GM12892 (cell line): ENCODE measurements at places on chromosomes 4 and X.

DNA sequence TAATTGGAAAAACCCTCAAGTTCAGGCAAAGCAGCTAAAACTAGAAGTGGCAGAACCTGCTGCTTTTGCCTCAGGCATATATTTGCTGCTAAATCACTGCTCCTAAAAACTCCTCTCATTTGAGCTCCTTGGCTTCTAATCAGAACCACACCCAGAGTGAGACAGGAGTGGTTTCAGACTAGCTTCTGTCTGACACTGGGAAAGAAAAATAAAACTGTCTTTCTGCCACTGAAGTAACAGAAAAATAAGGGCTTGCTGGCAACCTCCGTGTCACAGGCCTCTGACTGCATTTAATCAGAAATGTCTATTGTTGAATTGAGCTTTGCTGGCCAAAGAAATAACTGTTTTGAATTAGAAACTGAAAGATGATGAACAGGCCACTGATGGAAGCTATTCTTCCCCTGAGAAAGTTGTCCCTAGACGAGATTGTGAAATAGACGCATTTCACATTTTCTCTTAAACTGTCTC lies 52.1 kb upstream of the RAP2C start:
- DNase-seq, result no peak

GRCh38 chr4:8048856-8049676 lies 109.4 kb upstream of the AFAP1 start:
- no peak for DNase-seq

- DNase-seq, result no peak
These were observed 36.6 kb downstream of the RASSF6 start for GRCh38 chr4:73583666-73584065.

DNA sequence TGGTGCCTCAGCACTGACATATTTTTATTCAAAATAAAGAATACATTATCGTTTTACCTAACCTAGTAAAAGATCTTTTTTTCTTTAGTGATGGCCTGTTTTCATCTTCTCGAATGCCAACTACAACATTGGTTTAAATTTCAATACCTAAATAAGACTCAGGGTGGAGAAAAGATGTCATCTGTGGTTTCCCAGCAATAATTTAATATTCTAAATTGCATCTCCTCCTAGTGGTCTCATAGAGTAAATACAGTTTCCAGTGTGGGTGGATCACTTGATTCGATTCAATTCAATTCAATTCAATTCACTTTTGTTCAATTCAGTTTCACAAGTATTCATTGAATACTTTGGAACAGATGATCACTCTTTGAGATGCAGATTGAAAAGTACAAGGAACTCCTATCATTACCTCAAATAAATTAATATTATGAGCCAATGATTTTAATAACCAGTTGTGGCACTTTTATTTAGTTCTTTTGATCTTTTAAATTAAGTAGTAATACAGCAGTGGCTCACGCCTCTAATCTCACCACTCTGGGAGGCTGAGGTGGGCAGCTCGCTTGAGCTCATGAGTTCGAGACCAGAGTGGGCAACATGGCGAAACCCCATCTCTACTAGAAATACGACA lies 427.2 kb downstream of the FAT4 start:
- DNase-seq, result no peak

DNA sequence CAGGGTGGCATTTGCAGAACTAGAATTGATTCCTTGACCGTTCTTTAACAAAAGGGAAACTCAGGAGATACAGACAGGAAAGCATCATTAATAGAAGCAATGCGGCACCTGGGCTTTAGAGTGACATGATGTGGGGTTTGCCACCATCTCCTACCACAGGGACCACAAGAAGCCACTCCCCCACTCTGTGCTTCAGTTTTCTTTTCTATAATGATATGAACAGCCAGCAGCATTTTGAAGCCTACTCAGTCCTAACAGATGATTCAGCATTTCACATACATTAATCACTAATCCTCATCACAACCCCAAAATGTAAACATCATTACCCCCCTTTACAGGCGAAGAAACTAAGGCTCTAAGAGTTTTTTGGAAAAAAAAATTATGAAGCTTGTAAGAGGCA lies 22.9 kb downstream of the CCDC149 start:
- no peak for DNase-seq

DNA sequence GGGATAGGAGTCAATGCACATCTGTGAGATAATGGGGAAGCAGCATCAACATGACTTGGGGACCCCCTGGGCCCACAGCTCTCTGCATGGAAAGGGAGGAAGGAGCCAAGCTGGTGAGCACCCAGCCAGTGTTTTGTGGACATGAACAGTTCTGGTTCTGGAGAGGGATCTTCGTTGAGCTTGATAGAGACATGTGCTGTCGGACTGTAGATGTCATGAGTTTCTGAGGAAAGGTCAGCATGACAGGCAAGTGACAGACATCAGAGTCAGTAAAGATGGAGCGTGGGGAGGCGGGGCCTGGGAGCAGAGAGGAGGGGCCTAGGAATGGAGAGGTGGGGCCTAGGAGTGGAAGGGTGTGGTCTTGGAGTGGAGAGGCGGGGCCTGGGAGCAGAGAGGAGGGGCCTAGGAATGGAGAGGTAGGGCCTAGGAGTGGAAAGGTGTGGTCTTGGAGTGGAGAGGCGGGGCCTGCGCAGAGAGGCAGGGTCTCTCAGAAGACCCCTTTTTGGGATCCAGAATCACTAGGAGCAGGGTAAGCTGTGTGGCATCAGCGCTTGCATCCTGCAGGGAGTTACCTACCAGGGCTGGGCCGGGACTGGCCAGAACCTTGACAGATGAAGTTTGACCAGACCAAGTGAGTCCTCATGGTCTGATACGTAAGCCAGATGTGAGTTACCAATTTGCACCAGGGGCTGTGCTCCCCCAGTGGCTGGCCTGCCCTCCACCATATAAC lies 33.7 kb downstream of the PIGG start:
- DNase-seq, result no peak

- no peak for DNase-seq
These were observed 179.3 kb upstream of the MBNL3 start for GRCh38 chrX:132668178-132668577.

DNA sequence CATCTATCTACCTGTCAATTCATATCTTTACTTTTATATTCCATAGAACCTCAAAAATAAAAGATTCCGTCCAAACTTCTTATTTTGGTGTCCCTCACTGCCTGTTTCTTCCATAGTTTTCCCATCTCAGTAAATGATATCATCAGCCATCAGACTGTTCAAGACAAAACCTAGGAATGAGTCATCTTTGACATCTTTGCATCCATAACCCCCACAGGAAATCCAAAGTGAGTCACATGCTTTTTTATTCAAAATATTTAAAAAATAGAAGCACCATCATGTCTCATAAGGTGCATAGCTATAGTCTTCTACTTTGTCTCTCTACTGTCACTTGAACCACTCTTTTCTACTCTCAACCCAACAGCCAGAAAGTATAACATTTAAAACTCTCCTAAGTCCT lies 29.9 kb upstream of the CXXC4 start:
- no peak for DNase-seq

DNA sequence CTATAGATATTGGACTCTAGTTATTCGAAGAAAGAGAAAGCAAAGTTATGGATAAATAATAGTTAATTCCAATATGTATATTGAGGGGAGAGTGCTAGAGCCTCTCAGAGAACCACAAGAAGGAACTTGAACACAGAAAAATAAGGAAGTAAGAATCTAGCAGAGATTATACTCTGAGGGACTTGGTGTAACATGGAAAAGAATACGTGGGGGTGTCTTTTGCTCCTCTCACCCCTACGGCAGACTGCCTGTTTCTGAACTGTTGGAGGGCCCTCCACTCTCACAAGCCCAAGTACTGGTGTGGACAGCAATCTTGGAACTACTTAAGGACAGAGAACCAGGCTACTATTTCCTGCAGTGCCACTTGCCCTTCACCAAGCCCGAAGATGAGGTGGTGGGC lies 1174.4 kb upstream of the PCDH10 start:
- DNase-seq, result no peak

DNA sequence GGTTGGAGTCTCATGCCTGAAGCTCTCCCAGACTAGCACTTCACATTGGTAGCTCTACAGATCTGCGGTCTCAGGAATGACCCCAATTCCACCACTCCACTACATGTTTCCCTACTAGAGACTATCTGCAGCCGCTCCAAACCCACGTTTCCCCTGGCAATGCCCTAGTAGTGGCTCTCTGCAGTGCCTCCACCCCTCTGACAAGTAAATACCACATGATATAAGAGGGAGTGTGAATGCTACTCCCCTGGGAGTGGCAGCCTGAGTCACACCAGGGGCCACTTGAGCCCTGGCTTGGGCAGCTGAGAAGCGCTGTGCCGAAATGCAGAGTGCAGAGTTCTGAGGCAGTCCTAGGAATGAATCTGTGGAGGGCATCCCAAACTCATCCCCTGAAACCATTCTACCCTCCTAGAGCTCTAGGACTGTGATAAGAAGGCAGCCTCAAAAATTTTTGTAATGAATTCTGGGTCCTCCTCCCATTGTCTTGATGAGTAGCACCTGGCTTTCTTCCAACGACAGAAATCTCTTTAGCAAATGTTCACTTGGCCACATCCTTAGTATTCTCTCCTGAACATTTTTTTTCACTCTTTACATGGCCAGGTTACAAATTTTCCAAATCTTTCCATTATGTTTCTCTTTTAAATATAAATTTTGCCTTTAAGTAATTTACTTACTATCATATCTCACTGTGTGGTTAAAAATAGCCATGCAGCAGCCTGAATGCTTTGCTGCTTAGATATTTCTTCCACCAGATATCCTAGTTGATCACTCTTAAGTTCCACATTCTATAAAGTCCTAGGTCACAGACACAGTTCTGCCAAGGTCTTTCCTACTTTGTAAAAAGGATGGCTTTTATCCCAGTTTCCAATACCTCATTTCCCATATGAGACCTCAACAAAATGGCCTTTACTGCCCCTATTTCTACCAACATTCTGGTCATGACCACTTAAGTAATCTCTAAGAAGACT lies 160.2 kb upstream of the CPEB2 start:
- DNase-seq, result no peak

- no peak for DNase-seq
These were observed 247.0 kb upstream of the TTC29 start for GRCh38 chr4:147192679-147193078.

GRCh38 chr4:153418121-153418520 lies 48.0 kb upstream of the TMEM131L start:
- DNase-seq, result no peak

DNA sequence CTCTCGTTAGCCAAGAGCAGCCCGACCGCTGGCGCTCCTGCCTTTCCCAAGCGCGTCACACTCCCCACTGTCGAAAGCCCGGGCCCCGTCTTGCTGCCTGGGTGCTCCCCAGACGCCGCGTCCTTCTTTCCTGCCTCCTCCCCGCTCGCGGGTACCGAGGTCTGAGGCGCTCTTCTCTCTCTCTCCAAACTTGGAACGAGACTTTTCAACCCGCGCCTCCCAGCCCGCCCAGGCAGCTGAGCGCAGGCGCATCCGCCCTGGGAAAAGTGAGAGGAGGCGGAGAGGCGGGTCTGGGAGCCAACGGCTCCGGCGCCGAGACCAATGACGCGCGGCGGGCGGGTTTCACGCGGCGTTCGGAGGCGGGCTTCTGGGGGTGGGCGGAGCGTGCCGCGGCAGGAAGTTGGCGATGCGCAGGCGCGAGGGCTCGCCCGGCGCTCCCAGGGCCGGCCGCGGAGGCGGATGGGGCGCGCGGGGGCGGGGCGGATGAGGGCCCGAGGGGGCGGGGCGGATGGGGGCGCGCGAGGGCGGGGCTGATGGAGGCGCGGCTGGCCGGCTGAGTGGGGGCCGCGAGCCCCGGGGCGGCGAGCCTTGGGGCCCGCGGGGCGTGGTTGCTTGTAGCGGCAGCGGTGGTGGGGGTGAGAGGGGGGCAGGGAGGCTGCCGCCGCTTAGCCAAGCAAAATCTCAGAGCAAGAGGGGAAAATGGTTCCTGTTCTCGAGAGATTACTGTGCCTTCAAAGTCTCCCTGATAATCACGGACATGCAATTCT lies at the start of gene RBBP7:
Gene RBBP7 (minus strand): TSS at position 268 of the 767 bp plus-strand sequence. CDS start 309 bp downstream, outside the sequence.
- peak; percentile 76 for DNase-seq

DNA sequence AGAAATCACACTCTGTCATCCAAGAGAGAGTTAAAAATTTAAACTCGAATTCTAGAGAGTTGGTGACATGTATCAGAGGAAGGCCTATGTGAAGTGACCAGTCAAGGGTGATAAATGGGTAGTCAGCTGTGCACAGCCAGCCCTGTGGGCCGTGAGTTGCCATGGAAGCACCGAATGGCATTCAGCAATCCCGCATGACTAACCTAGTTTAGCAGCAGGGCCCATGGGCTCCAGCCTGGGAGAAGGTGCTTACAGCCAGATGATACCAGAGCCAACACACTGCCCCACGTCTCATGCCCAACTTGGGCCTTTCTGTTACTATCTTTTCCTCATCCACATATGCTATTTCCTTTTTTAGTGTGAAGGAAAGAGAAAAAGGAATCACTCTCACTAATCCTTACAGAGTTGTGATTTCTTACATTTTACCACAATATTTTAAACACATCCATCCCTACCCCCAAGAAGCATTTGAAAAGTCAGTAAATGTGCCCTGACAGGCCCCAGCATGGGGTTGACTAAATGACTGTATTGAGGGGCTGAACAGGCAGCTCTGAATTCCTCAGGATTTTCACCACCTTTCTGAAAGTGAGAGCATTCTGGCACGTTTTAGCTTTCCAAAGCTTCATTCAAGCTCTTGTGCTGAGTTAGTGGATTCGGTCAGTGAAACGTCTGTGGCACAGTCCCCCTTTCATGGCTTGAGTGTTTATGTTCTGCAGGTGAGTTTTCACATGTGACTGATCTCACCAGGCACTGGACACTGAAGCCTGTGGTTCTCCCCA lies 104.2 kb downstream of the AFF1 start:
- no peak for DNase-seq

DNA sequence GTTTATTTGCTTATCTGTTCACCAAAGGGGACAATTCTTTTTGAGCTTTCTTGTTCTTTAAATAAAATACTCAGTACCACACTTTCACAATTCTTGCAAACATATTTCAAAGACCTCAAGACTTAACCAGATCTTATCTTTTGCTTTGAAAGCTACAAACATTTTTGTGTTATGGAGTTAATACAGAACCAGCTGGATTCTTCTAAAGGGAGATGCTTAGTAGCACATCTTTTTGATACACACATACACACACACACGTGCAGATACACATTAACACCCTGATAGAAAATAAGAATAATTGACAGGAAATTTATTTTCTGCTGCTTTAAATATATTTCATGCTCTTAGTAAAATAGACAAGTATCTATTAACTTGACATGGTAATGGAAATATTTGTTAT lies 379.1 kb downstream of the SH2D1A start:
- no peak for DNase-seq

GRCh38 chrX:26649534-26649933 lies 433.6 kb downstream of the MAGEB5 start:
- no peak for DNase-seq

GRCh38 chrX:108001218-108001814 lies 19.1 kb upstream of the TEX13B start:
- DNase-seq, result no peak

DNA sequence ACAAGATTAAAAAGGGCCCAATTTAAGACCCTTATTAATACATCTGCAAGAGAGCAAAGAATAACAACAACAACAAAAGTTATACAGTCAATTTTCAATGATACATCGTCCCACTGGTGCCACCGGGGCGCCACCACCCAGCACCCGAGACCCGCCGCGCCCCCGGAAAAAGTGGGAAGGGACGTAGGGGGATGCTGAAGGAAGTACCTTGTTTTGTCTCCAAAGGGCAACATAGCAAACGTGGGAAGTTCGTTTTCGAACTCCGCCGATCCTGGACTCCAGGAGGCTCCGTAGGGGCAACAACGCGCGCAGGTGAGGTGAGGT lies 1.7 kb downstream of the PDE5A start:
- no peak for DNase-seq
